Stimulated activated CD4-positive, alpha-beta T cell treated with anti-CD3 and anti-CD28 coated beads, Interleukin-15, amount 100 ng/mL, for 1 hour (primary cell): ENCODE measurements at places on chromosomes 6 and 20.

GRCh38 chr20:58875111-58875510 lies 22.6 kb downstream of the GNAS start:
- no peak for DNase-seq

- no peak for DNase-seq
Observed at GRCh38 chr6:12530345-12530744, 186.2 kb upstream of the PHACTR1 start.

DNA sequence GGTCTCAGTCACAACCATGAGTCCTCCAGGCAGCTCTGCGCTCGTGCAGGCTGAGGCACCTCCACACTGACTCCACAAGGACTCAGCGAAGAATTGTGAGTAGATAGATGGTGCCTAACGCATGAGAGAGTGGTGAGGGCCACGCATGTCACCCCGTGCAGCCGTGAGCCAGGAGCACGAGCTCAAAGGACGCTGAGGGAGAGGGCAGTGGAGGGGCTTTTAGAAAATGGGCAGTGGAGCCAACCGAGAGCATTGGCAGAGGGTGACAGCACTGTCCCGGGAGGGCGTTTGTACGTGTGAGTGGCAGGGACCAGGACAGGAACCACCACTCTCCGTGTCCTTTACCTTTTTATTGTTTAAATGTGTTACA lies 105.6 kb downstream of the PSMB1 start:
- DNase-seq: no peak

GRCh38 chr20:62644044-62644795 lies 1.9 kb downstream of the SLCO4A1 start:
- DNase-seq: no peak

- no peak for DNase-seq
Observed at GRCh38 chr20:23128461-23129125, 42.5 kb upstream of the CD93 start.

- DNase-seq: no peak
Observed at GRCh38 chr20:64113444-64113775, 6.0 kb upstream of the NPBWR2 start.

GRCh38 chr6:159002432-159003155 lies 2.6 kb upstream of the RSPH3 start:
- DNase-seq: no peak

- DNase-seq: no peak
Observed at GRCh38 chr20:37932074-37932473, 29.1 kb downstream of the VSTM2L start.

DNA sequence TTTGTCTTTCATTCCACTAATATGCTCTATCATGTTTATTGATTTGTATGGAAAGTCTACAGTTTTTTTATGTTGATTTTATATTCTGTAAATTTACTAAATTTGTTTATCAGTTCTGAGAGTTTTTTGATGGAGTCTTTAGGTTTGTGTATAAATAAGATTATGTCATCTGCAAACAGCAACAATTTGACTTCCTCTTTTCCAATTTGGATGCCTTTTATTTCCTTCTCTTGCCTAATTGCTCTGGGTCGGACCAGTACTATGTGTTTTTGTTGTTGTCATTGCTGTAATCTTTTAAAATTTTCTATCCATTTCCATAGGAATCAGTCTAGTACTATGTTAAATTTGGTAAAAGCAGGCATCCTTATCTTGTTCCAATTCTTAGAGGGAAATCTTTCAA lies 31.5 kb upstream of the POLR1H start:
- DNase-seq: no peak

DNA sequence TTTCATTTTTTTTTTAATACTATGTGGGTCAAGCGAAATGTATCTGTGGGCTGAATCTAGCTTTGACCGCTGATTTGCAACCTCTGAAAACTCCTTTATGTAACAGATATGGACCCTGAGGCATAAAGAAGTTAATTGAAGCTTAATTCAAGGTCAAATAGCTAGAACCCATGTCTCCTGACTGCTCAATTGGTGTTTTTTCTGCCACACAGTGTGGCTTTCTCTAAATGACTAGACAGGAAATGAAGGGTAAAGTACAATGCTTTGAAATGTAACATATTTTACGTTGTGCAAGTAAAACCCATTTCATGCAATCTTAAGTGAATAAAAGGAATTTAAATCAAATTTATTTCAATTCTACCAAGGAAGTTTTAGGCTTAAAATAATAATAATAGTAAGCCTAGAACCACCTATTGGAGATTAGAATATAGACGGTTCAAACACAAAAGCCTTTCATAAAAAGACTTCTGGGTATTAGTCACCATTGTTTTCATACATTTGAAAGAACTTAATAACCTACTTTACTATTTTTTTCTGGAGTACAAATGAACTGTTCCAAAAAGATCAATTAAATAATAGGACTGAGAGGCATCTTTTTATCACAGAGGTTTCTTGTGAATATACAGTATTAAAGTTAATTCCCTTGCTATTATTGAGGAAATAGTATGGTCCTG lies 279.8 kb downstream of the EPHA7 start:
- no peak for DNase-seq

- no peak for DNase-seq
Observed at GRCh38 chr6:11744753-11745152, 33.9 kb downstream of the ADTRP start.

GRCh38 chr6:170289951-170290295 lies 955 bp downstream of the DLL1 start:
- DNase-seq: no peak
